CD4-positive, alpha-beta T cell treated with Interleukin-15 for 1 hour (primary cell): ENCODE measurements at places on chromosomes 3 and 15.
A peak's percentile ranks its signal among the peaks of the same experiment; 100 is the strongest.

DNA sequence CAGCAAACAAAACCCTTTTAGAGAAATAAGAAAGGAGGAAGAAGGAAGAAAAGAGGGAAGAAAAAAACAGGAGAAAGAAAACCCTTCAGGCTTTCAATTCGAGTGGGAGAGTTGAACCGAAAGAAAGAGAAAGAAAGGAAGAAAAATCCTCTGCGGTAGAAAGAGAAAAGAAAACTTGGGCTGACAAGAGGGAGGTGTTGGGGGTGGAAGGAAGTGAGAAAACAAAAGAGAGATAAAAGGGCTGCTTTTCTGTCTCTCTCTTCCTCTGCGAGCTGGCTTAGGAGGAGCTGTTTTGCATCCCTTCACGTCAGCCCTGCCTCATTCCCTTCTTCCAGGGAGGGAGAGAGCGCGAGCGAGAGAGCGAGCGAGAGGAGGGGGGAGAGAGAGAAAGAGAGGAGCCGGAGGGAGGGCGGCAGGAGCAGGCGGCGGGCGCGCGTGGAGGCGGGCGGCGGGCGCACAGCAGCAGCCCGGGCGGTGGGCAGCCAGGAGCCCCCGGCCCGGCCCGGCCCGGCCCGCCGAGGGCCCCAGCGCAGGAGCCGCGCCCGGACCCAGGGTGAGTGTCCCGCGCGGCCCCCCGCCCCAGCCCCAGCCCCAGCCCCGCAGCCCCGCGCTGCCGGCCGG, at the start of gene ZNF710:
TSS of gene ZNF710 (plus strand) at position 263 of the 621 bp plus-strand sequence. CDS start 65,814 bp downstream, outside the sequence.
- no peak for DNase-seq

DNA sequence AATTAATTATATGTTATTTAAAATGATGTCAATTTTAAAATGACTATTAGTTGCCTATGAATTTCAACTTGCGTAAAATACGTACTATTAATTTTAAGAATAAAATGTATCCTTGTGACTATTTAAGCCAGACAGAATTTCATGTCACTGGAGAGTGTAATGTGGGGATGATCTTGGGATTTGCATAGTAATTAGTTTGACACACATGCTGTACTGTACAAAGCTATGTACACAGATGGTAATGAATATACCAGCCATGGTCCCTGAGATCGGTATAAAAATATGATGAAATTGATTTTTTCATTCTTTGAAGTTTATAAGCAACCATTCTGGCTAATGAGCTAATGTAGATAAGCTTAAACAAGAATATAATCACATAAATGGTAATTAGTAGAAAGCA, 134.4 kb upstream of the ROBO1 start:
- DNase-seq, result no peak

DNA sequence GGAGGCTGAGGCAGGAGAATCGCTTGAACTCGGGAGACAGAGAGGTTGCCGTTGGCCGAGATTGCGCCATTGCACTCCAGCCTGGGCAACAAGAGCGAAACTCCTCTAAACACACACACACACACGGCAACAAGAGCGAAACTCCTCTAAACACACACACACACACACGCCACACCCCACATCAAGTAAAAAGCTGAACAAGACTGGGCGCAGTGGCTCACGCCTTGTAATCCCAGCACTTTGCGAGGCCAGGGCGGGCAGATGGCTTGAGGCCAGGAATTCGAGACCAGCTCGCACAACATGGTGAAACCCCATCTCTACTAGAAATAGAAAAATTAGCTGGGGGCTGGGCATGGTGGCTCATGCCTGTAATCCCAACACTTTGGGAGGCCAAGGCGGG, 49.0 kb downstream of the HOMER2 start:
- DNase-seq, result no peak

DNA sequence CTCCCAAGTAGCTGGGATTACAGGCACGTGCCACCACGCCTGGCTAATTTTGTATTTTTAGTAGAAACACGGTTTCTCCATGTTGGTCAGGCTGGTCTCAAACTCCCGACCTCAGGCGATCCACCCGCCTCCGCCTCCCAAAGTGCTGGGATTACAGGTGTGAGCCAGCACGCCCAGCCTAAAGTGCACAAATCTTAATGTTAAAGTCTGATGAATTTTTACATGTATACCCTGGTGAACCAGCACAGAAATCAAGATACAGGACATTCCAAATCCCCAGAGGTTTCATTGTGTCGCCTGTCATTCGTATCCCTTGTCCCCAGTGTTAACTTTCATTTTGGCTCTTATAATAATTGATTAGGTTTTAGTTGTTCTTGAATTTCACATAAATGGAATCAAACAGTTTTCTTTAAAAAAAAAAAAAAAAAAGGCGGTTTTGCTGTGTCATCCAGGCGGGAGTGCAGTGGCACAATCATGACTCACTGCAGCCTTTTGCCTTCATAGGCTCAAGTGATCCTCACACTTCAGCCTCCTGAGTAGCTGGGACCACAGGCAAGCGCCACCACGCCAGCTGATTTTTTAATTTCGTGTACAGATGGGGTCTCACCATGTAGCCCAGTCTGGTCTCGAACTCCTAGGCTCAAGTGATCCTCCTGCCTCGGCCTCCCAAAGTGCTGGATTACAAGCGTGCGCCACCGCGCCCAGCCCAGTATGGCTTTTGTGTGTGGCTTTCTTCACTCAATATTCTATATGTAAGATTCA, 1.5 kb upstream of the TM4SF19 start:
- peak; percentile 45 for DNase-seq

DNA sequence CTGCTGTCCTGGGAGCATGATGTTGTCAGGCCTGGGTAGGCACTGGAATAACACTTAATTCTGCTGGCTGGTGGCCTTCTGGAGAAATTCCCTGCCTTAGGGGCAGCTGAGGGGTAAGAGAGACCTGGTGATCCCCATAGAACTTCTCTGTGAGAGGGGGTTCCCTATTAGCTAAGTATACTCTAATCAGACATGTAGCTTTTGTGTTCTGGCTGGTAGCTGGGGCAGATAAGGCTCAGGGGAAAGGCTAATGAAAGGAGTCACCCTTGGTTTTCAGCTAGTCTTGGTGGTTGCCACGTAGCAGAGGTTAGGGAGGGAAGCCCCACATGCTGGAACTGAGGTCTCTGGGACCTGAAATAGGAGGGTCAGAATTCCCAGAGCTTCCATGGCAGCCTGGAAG, 952 bp upstream of the HDDC3 start:
- no peak for DNase-seq

- no peak for DNase-seq
These were observed 26.7 kb downstream of the CIP2A start for GRCh38 chr3:108562565-108562964.

GRCh38 chr3:31696009-31696297, 163.2 kb downstream of the STT3B start:
- no peak for DNase-seq

GRCh38 chr3:42713747-42714146, 11.1 kb upstream of the HHATL start:
- DNase-seq, result no peak

DNA sequence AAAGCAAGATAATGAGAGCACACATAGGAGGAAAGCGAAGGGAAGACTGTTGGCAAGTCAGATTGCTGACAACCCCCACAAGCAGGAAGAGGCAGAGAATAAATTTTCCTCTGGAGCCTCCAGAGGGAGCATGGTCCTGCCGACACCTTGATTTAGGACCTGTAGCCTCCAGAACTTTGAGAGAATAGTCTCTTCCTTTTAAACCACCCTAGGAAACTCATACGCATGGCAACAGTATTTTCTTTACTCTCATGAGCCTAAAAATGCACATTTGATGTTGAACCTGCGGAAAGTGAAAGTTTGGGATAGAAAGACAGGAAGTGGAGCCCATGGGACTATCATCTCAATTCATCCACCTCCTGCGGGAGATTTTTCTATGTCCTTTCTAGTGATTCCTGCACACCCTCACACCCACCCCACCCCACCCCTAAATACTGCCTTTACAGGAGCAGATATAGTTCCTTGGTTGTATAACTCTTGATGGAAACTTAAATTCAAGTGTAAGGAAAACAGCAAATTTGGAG, 116.7 kb upstream of the LPP start:
- DNase-seq, result no peak

DNA sequence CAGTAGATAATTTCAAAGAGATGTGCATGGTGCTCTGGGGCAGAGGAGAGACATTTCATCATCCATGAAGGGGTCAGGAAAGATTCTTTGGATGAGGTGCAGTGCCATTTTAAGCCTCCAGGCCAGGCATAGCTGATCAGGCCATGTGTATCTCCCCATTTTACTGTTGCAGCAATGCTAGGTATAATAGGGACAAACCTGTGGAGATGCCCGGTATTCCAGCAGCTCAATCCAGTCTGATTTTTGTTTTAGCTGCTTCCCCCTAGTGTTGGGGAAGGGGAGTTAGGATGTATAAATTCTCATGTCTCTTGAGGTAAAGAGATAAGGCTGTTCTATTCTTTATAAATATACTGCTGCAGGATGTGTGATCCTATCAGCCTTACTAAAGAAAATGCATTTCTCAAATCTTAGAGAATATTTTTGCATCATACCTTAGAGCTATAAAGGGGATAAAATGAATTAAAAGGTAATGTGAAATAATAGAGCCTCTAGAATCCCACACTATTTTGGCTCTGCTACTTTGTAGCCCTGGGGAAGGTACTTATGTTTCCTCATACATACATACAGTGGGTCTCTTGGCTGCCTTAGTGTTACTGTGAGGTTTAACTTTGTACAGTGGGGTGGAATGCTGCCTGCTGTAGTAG, 5.2 kb downstream of the CDV3 start:
- DNase-seq, result no peak

GRCh38 chr3:28590860-28591259, 242.2 kb upstream of the AZI2 start:
- no peak for DNase-seq

DNA sequence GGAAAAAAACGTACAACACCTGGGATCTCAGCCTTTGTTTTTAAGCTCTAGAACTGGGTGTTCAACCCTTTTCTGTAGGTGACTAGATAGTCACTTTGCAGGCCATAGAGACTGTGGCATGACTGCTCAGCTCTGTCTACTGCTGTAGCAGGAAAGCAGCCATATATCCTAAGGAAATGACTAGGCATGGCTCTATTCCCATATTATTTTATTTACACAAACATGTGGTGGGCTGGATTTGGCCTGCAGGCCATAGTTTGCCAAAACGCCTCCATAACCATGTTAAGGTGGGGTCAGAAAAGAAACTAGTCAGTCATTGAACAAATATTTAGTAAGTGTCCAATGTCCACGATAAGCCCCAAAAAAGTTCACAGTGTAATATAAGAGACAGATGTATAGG, 452.5 kb downstream of the MCTP2 start:
- DNase-seq, result no peak

DNA sequence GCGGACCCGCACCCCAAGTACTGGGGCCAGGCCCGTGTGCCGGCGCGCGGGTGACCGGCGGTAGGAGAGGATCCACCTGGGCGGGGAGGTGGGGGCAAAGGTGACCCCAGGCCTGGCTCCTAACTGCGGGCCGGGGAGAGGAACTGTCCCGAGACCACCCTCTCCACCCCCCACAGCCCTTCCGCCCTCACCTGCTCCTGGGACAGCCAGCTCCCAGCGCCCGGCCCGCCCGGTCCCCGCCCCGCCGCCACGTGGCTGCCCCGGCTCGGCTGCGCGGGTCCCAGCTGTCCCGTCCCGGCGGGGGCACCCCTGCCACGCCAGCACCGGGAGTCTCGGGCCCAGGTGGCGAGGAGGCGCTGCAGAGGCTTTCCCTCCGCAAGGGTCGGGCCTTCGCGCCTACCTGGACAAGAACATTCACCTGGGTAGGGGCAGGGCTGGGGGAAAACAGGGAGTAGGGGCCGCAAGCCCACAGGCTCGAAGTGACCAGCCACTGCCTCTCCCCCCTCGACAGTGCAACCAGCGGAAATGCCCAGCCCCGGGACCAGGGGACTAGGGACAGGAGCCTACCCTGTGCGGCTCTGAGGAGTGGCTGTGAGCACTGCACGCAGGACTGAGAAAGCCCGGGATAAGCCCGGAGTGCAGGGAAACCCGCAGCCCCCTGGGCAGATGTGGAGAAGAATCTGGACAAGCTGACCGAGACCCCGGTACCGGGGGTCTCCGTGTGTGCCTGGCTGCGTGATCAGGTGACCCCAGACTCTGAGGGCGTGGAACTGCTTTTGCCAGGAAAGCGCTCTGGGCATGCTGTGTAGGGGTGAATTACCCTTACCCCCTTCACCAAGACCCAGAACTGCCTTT, at the start of gene SLC12A8:
TSS of gene SLC12A8 (minus strand) at position 240 of the 855 bp plus-strand sequence. CDS start 1,399 bp downstream, outside the sequence.
- DNase-seq, result no peak

DNA sequence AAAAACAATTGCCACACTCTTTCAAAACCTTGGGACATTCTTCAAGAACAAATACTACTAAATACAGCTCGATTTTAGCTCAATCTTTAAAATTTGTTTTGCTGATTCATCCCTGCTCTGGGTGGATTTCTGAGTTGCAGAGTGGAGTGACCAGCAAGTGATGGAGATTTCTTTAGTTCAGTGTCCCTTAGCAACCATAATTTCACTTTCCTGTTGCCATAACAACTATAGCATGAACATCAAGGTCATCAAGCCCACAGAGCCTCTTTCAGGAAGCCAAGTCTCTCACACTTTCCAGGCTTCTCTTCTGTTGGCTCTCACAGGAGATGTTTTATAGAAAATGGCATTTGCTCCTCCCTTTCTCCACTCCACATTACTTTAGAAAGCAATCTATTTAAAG, 597.2 kb upstream of the ADAMTS9 start:
- DNase-seq, result no peak

DNA sequence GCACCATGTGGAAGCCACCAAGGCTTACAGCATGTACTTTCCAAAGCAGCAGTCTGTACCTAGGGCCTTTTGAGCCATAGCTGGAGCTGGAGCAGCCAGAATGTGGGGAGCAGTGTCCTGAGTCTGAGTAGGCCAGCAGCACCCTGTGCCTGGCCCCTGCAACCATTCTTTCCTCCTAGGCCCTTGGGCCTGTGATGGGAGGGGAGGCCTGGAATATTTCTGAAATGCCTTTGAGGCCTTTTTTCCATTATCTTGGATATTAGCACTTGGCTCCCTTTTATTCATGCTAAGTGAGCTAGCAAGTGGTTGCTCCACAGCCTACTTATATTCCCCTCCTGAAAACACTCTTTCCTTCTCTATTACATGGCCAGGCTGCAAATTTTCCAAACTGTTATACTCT, 28.1 kb downstream of the TRIM42 start:
- DNase-seq, result no peak

- no peak for DNase-seq
These were observed 129.2 kb downstream of the CHDH start for GRCh38 chr3:53716998-53717397.

DNA sequence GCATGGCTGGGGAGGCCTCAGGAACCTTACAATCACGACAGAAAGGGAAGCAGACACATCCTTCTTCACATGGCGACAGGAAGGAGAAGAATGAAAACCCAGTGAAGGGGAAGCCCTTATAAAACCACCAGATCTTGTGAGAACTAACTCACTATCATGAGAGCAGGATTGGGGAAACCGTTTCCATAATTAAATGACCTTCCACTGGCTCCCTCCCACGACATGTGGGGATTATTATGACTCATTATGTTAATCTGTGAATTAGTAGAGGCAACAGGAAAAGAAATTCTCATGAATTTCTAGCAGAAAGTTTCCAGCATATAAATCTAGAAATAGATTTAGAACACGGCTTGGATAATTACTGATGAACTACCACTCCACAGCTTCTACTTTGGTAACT, 937.3 kb downstream of the ROBO1 start:
- DNase-seq, result no peak
